ENCODE measurements at places on chromosomes 7 and 10. TPM values are rescaled to one million over a fixed set of nuclear protein-coding genes. Genes with fewer than 3 reads are reported as not detected.

GRCh38 chr7:96973986-96974385, 31.4 kb upstream of the DLX6 start:
- no peak overlapping the region for H3K27ac ChIP-seq
- H3K36me3 ChIP-seq: no peaks in the 10 kb centered on the region
- no peaks in the 10 kb centered on the region for H3K4me1 ChIP-seq
- no peak for DNase-seq
- peaks cover 65% of the 10 kb centered on the region for H3K27me3 ChIP-seq
- H3K4me3 ChIP-seq: no peak overlapping the region

GRCh38 chr7:38709123-38709522, 78.0 kb upstream of the AMPH start:
- no peak overlapping the region for H3K27ac ChIP-seq
- H3K36me3 ChIP-seq: no peaks in the 10 kb centered on the region
- H3K4me1 ChIP-seq: no peaks in the 10 kb centered on the region
- H3K27me3 ChIP-seq: peaks cover 9% of the 10 kb centered on the region
- H3K4me3 ChIP-seq: no peak overlapping the region

GRCh38 chr7:132364226-132364625, 212.0 kb downstream of the PLXNA4 start:
- H3K4me3 ChIP-seq: no peak overlapping the region
- no peaks in the 10 kb centered on the region for H3K4me1 ChIP-seq
- no peak overlapping the region for H3K27ac ChIP-seq
- H3K36me3 ChIP-seq: no peaks in the 10 kb centered on the region
- no peak for DNase-seq

DNA sequence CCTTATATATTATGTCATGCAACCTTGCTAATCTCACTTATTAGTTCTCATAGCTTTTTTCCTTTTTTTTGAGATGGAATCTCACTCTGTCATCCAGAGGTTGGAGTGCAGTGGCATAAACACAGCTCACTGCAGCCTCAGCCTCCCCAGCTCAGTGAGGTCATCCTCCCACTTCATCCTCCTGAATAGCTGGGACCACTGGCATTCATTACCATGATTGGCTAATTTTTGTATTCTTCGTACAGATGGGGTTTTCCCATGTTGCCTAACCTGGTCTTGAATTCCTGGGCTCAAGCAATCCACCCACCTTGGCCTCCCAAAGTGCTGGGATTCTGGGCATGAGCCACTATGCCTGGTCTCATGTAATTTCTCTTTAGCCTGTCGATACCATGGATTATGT, 89.1 kb upstream of the TRIM24 start:
- peaks cover 9% of the 10 kb centered on the region for H3K36me3 ChIP-seq
- no peak overlapping the region for H3K27ac ChIP-seq
- H3K4me1 ChIP-seq: no peaks in the 10 kb centered on the region
- H3K27me3 ChIP-seq: peaks cover 2% of the 10 kb centered on the region
- H3K4me3 ChIP-seq: no peak overlapping the region

Gene TSPAN13
- 1.4 TPM for total RNA-seq

- H3K4me3 ChIP-seq: no peak overlapping the region
- peaks cover 3% of the 10 kb centered on the region for H3K27me3 ChIP-seq
- no peak overlapping the region for H3K27ac ChIP-seq
- H3K4me1 ChIP-seq: no peaks in the 10 kb centered on the region
- DNase-seq: no peak
Measured at GRCh38 chr7:29892231-29892630, 85.9 kb downstream of the WIPF3 start.

DNA sequence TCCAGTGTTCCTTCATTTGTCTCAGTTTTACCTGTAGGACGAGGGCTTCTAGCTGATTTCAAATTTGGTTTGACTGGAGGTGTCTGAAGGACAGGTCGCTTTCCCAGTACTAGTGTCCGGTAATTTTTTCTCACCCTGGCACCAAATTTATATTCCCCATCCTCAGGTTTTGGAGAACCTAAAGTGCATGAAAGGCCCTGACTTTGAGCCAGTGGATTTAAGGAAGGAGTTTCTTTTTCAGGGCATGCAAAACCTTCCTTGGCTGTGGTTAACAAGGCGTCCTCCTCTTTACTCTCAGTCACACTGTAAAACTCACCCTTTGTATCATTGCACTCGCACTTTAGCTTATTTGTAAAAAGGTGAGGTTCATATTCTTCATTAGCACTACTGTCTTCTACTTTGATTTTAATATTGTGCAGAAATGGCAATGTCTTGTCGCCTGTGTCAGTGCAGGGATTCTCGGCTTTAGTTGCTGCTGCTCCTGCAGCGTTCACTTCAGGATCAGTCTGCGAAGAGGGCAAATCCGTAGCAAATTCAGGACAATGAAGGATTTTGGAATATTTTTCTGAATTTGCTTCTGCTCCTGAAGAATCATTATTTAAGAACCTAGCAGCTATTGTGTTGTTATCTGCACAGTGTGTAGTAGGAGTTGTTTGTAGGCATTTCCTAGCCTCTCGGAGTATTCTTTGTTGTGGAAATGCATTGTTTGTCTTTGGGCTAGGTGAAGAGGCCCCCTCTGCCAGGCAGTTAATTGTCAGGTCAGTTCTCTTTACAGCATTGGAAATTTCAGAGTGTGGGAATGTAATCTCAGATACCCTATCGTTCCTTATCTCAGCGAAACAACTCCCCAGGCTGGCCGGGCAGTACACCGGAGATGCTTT, 9.9 kb downstream of the SKIDA1 start:
- no peaks in the 10 kb centered on the region for H3K36me3 ChIP-seq
- no peak overlapping the region for H3K27ac ChIP-seq

GRCh38 chr10:100878291-100878910, 34.4 kb upstream of the SLF2 start:
- H3K36me3 ChIP-seq: no peaks in the 10 kb centered on the region
- H3K4me1 ChIP-seq: no peaks in the 10 kb centered on the region
- no peak overlapping the region for H3K27ac ChIP-seq
- peaks cover 2% of the 10 kb centered on the region for H3K27me3 ChIP-seq
- no peak for DNase-seq
- no peak overlapping the region for H3K4me3 ChIP-seq

DNA sequence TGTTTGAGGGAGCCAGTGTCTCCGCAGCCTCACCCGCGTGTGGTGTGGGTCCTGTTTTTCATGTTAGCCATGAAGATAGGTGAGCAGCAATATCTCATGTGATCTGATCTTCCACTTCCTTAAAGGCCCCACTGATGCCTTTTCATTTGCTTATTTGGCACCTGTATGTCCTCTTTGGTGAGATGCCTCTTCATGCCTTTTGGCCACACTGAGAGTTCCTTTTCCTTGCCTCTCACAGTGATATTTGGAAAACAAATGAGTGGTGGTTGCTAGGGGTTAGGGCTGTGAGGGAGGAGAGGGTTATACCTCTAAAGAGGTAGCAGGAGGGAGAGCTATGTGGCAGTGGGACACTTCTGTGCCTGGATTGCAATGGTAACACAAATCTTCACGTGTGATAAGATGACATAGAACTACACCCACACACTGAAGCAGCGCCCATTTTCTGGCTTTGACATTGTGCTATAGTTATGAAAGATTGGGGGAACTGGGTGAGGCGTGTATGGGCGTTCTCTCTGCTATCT, 90.4 kb upstream of the TNS3 start:
- H3K36me3 ChIP-seq: no peaks in the 10 kb centered on the region
- H3K27me3 ChIP-seq: no peaks in the 10 kb centered on the region
- no peak overlapping the region for H3K27ac ChIP-seq
- no peaks in the 10 kb centered on the region for H3K4me1 ChIP-seq
- H3K4me3 ChIP-seq: no peak overlapping the region
- DNase-seq: no peak

- no peaks in the 10 kb centered on the region for H3K27me3 ChIP-seq
- no peak overlapping the region for H3K27ac ChIP-seq
- H3K36me3 ChIP-seq: no peaks in the 10 kb centered on the region
- H3K4me3 ChIP-seq: no peak overlapping the region
Measured at GRCh38 chr7:45698303-45699014, 124.3 kb downstream of the ADCY1 start.

Gene ZNF33B
- total RNA-seq: 64.4 TPM

DNA sequence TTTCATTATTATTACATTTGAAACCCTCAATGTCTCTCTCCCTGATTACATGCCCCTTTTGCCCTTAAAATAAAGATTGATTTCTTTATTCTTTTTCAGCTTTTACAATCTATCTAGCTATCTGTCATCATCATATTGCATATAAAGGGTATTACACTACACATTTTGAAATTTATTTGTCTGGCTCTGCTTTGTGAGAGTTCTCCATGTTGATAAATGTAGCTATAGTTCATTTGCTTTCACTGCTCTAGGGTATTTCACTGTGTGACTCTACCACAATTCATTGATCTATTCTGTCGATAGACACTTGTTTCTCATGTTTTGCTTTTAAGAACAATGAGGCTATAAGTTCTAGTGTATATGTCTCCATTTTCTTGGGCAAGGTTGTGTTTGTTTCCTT, 25.6 kb downstream of the CDK1 start:
- DNase-seq: no peak
- H3K36me3 ChIP-seq: no peaks in the 10 kb centered on the region
- no peak overlapping the region for H3K27ac ChIP-seq
- no peak overlapping the region for H3K4me3 ChIP-seq
- no peaks in the 10 kb centered on the region for H3K27me3 ChIP-seq
- no peaks in the 10 kb centered on the region for H3K4me1 ChIP-seq

Gene TUBB8
- not detected for total RNA-seq

Gene FAM3C
- total RNA-seq: 20.6 TPM

DNA sequence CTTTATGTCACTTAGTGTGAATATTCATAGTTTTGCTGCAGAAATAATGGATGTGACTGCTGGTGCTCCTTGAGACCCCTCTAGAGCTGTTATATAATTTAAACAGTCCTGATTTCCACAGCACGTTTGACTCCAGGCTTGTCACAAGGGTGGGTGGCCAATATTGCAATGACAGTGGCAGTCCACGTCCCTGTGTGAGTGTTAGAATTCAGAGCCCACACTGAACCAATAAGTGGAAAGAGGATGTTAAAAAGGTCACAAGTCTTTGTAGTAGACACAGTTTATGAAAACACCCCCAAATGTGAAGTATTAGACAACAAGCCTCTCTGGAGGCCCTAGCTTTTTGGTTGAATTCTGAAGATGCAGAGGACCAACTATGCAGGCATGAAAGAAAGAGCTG, 2.0 kb downstream of the PPP1R17 start:
- no peak overlapping the region for H3K4me3 ChIP-seq
- H3K27me3 ChIP-seq: no peaks in the 10 kb centered on the region
- H3K4me1 ChIP-seq: no peaks in the 10 kb centered on the region
- no peak for DNase-seq
- no peaks in the 10 kb centered on the region for H3K36me3 ChIP-seq

DNA sequence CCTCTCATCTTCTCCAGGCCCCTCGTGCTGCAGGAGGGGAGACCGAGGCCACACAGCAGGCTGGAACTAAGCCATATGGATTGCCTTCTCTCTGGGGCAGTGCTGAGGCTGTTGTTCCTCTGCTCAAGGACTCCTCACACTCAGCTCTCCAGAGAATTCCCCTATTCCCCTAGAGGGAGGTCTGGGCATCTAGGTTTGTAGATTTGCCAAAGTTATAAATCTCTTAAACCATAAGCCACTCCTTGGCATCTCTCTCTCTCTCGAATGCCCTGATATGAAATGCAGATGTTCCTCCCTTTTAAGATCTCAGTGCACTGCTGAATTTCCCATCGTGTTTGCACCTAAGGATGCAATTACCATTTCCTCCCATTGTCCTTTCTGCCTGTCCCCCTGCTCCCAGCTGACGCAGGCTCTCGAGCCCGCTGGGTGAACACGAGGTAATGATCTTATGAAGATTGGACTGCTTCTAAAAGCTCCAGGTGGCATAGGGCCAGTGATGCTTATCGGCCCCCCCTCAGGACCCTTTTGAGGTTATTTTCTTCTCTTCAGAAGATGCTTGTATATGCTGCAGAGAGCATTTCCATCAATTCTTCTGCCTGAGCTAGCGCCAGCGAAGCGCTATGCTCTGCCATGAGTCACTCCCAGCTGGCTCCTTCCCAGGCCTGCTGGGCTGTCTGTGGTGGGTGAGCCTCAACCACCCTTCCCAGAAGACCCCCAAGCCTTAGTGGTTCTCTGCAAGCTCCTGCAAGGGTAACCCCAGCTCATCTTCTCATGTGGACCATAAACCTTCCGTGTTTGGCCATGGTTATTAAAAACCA, 41.6 kb upstream of the AQP1 start:
- H3K4me1 ChIP-seq: no peaks in the 10 kb centered on the region
- no peak for DNase-seq
- no peaks in the 10 kb centered on the region for H3K27me3 ChIP-seq
- H3K36me3 ChIP-seq: no peaks in the 10 kb centered on the region
- no peak overlapping the region for H3K4me3 ChIP-seq

Gene ADAP1
- 14.5 TPM for total RNA-seq

DNA sequence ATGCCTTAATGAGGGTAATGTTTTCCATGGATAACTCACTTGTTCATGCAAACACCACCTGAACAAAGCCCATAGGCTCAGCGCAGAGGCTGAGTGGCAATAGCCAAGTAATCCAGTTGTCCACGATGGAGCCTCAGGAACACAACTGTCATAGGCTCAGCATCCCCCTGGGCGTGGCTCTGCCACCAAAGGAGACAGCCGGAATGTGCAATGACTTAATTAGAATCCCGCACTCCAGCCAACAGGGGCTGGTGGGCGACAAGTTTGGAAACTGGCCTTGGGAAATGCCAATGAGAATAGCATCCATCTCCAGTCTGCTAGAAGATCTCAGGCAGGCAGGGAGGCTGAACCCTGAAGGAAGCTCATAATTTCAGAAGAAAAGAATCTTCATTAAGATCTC, 411.7 kb upstream of the NRP1 start:
- no peaks in the 10 kb centered on the region for H3K4me1 ChIP-seq
- no peak overlapping the region for H3K4me3 ChIP-seq
- H3K27ac ChIP-seq: no peak overlapping the region
- H3K27me3 ChIP-seq: no peaks in the 10 kb centered on the region

Gene GPNMB
- 5.9 TPM for total RNA-seq

Gene POLR2J2
- 39.5 TPM for total RNA-seq

Gene EXOC4
- 68.2 TPM for total RNA-seq

Gene HOXA2
- not detected for total RNA-seq

Gene IFIT2
- 5.6 TPM for total RNA-seq

- H3K27me3 ChIP-seq: no peaks in the 10 kb centered on the region
- peak overlapping the region; percentile 92 for H3K27ac ChIP-seq
- H3K36me3 ChIP-seq: peaks cover 5% of the 10 kb centered on the region
Measured at GRCh38 chr7:73738220-73738611, 386 bp downstream of the ABHD11 start.

- no peak overlapping the region for H3K4me3 ChIP-seq
- no peak for DNase-seq
- no peaks in the 10 kb centered on the region for H3K36me3 ChIP-seq
- H3K4me1 ChIP-seq: peaks cover 8% of the 10 kb centered on the region
- no peak overlapping the region for H3K27ac ChIP-seq
- no peaks in the 10 kb centered on the region for H3K27me3 ChIP-seq
Measured at GRCh38 chr7:144785521-144785920, 50.3 kb downstream of the TPK1 start.

DNA sequence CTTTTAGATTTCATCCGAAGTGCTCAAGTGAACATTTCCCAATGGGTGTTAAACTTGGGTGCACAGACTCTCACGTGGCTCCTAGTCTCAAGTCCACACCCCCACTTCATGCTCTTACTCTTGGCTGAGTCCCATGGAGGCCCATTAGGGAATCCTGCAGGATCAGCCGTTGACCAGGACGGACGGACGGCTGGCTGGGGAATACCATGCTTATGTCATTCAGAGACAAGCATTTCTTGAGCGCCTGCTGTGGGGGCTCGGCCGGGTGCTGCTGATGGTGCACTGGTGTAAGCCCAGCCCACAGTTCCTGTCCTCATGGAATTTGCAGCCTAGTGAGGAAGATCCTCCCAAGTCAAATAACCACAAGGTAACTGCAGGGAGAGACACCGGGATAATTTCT, 44.7 kb downstream of the PITRM1 start:
- H3K4me1 ChIP-seq: no peaks in the 10 kb centered on the region
- no peaks in the 10 kb centered on the region for H3K27me3 ChIP-seq
- H3K27ac ChIP-seq: no peak overlapping the region
- no peak for DNase-seq

All from naive thymus-derived CD8-positive, alpha-beta T cell (primary cell).